Activated CD4-positive, alpha-beta T cell treated with anti-CD3 and anti-CD28 coated beads, Interleukin-2, Interleukin-4, amounts not matched to agents 100 ng/mL and 50 ng/mL, durations not matched to agents 16 hours and 8 hours (primary cell): ENCODE measurements at places on chromosomes 7 and 10.

- DNase-seq, result peak; percentile 13
Measured at GRCh38 chr10:133127291-133128125, 32.5 kb upstream of the KNDC1 start.

GRCh38 chr7:28389504-28390395, 22.6 kb upstream of the CREB5 start:
- DNase-seq, result peak; percentile 51

GRCh38 chr7:73899731-73900142, 38.8 kb downstream of the TMEM270 start:
- no peak for DNase-seq

DNA sequence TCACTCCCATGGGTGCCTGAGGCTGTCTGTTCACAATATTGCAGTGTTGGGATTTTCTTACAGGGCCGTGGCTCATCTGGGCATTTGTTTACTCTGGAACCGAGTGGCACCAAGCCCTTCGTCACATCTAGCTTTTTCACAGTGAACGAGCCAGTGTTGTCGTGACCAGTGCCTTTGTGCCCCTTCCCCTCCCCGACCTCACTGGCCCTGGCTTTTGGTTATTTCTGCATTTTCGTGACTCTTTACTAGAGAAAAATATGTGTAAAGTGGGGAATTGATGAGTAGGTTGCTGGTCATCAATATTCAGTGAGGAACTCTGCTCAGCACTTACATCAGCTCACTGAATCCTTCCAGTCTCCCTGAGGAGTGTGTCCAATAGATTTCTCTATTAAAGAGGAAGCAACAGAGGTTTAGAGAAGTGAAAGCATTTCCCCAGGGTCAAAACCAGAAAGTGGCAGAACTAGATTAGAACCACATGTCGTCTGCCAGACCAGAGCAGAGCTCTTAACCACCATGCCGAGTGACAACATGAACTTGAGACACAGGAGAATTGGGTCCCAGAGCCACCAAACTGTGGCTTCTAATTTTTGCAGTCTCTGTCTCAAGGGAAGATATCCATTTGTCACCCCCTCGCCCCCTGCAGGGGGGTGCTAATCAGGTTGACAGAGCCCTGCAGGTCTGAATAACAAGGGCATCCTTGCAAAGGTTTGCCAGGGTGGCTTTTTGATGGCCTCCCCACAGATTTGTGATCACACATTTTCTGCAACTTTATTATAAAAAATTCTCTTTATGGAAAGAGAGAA, 125.3 kb downstream of the CHN2 start:
- no peak for DNase-seq

- DNase-seq, result no peak
Measured at GRCh38 chr10:30068492-30069223, 9.3 kb upstream of the JCAD start.
